Caudate nucleus (tissue), 63 donors: ENCODE measurements at places on chromosomes 3 and 15.

DNA sequence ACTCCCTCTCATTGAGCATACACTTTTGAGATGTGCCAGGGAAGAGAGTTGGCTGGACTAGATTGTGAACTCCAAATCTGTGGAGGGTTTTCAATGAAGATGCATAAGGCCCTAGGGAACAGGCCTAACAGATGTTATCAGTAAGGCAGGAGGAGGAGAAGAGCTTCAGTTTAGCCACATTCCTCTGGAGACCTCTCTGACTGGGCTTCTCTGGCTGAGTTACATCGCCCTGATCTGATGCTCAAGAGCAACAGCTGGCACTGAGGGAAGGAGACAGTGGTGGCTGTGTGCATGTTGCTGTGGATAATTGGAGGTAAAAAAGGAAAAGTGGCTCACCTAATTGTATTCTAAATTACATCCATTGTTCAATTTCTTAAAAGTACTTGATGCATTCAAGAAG, 206.4 kb upstream of the CFAP20DC start:
- DNase-seq = no peak

- DNase-seq = no peak
Measured at GRCh38 chr3:31253782-31254181, 278.9 kb upstream of the STT3B start.

DNA sequence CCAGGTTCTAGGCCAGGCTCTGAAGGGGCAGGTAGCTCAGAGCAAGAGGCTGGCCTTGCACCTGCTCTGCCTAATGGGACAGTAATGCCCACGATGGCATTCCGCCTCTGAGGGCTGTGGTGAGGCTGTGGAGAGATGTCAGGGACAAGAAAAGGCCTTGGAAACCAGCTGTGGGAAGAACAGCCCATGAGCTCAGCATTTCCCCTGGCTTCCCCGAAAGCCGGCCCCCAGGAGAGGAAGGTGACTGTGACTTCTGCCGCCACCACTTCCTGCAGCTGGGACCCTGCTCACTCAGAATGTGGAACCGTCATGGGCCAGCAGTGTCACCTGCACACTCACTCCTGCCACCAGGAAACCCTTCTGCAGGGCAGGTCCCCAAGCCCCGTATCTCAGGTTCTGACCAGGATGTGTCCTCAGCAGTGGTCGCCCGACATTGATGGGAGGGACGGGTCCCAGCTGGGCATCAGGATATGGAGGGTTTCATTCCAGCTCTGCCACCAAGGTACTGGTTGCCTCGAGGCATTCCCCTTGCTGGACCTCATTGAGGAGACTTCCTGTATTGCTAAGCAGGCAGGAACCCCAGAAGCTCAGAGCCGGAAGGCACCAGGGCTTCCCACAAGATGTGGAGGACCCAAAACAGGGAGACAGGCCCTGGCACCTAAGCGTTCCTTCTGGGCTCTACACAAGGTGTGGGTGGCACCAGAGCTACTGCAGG, 30.7 kb downstream of the SEMA7A start:
- DNase-seq = no peak

- no peak for DNase-seq
Measured at GRCh38 chr3:89358281-89358680, 250.9 kb downstream of the EPHA3 start.

DNA sequence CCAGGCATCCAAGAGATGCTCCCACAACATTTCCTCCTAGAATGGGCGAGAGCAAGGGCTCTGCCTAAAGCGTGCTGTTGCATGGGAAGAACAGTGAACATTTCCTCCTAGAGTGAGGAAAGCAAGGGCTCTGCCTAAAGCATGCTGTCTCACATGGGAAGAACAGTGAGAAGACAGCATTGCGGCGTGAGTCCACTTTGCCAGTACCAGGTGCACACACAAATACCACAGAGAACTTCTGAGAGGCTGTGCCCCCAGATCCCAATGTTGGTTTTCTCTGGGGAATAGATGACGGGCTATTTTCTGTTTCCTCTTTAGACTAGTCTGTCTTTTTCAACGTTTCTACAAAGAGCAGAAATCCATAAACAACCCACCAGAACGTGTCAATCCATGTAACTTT, 142.9 kb downstream of the LRRK1 start:
- DNase-seq = no peak

DNA sequence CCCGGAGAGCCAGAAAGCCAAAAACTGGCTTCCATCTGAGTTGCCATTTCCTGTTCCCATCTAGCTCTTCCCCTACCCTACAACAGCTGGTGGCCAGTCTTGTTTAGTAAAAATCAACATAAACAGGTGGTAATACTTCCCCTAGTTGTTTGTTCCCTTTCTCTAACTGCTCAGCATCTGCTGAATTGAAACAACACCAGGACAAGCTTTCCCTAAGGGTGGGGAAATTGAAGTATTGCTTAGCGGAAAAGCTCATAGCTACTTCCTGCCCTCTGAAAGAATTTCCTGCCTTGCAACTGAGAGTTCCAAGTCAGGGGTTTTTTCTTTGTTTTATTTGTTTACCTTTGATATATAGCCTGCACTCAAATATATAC, 66.8 kb downstream of the HMG20A start:
- DNase-seq = no peak
